ENCODE measurements at places on chromosomes 2 and 18.

GRCh38 chr2:202172439-202173211 lies 65.8 kb downstream of the SUMO1 start:
- peak; percentile 29 for DNase-seq

- DNase-seq, result no peak
These were observed 44.5 kb downstream of the CYP26B1 start for GRCh38 chr2:72103161-72103560.

GRCh38 chr2:231190531-231191197 lies 7.8 kb upstream of the ARMC9 start:
- DNase-seq, result no peak

DNA sequence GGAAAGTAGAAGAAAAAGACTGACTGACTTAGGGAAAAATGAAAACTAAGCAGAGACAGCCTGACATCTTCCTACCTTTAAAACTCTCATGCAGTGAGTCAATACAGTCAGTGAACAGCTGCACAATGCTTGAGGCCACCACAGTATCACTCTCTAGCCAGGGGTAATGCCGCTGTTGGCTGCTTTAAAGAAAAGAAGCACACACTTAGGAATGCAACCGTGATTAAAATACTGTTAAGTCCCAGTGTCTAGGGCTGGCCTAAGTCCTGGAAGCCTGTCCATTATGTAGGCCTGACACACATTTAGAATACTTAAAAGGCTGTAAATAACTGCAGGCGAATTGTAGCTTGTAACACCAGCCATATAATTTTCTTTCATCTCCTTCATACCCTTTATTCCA lies 50.7 kb downstream of the SIGLEC15 start:
- DNase-seq, result no peak

DNA sequence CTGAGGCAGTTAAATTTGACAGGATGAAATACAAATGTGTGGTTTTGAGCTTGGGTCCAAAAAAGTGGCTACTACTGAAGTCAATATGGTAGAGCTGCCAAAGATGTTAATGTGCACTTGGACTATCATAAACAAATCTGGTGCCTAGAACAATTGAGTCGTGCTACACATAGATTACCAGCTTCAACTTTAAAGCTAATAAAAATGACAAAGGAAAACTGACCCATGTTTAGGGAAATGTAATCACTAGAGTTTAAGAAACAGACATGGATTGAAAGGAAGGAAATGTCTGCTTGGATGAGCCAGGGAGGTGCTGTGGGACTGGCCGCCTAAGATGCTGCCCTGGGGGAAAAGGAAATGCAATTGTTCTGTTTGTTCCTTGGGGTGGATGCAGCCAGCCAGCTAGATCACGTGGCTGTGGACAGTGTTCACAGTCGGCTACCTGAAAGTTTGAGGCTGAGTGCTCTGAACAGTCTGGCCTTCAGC lies 36.6 kb downstream of the CYB5A start:
- DNase-seq, result no peak
